ENCODE measurements at places on chromosomes 13 and 19.

DNA sequence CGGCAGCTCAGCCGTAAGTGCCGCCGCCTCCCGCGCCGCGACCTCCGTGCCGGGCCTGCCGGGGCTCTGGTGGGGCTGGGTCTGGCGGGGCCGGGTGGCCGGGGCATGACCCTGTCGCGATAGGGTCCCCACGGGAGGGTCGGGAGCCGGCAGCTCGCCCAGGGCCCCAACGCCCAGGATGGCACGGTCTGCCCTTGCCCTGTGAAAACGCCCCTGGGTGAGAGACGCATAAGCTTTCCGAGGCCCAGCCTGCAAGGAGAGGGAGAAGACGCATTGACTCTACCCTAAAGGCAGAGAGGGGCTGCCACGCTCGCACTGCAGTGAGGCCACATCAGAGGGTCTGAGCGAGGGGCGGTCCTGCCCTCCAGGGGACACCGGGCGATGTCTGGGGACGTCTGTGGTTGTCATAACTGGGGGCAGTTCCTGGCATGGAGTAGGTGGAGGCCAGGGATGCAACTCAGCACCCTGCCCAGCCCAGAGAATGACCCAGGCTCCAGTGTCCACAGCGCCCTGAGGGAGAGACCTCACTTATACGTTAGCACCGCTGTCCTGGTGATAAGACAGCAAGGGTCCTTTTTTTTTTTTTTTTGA lies 539 bp downstream of the ZNF554 start:
- no peak for DNase-seq

- DNase-seq, result no peak
Measured at GRCh38 chr13:109113427-109113826, 484.0 kb downstream of the MYO16 start.

GRCh38 chr19:6736169-6736916 lies 1.0 kb downstream of the GPR108 start:
- peak; percentile 47 for DNase-seq

DNA sequence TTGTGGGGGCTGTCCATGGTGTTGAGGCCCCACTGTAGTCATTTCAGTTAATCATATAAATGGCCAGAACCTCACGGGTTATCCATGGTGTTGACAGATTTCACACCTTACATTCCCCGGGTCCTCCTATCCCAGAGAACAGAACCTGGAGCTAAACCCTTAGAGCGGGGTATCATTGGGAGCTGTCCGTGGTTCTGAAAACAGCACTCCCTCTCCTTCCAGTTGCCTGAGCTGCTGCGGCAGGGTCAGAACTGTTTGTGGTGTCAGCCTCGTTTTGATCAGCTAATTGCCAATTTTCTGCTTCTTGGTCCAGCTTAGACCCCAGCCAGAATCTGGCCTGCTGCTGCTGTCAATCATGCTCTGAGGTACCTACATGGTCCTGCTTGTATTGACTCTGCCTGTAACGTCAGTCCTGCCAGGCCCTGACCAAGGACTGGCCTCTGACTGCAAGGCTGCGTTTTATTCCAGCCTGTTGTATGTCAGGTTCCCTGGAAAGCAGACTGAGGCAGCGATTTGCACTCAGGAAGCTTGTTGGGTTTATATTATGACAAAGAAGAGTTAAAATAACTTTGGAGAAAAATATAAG lies 55.8 kb upstream of the KCTD15 start:
- DNase-seq, result no peak

GRCh38 chr13:50104493-50104892 lies 89.2 kb downstream of the KCNRG start:
- no peak for DNase-seq

- DNase-seq, result no peak
Measured at GRCh38 chr19:43957891-43958290, 6.9 kb downstream of the ZNF221 start.

DNA sequence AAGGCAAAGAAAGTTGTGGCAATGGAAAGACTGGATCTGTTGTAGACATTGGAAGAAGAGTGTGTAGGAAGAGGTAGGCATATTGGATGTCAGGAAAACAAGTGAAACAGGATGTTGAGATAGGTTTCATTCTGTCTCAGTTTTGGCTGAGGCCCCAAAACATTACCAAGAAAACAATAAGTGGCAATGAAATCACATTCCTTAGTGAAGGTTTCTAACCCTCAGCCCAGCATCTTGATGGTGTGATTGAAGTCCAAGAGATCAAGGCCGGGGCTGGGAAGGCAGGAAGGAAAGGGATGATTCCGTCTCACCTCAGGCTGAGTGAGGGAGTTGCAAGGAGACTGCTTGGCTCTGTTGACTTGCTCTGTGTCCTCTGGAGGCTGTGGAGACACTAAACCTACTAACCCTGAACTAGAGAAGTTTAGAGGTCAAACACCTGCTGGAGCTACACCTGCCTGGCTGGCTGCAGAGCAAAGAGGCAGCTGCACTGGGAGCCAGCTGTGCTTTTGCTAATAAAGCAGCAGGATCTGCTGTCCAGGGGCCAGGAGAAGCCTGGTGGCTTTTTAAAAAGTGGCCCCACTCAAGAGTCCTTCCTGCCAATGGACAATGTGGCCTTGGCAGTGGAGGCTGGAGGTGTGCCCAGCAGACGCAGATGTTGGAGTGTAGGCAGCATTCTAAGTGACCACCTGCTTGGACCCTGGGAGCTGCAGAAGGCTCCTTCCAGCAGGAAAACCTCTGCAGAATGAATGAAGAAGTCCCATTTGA lies 53.6 kb downstream of the DGKH start:
- DNase-seq, result no peak

- DNase-seq, result no peak
Measured at GRCh38 chr13:105395041-105395440, 1140.4 kb downstream of the EFNB2 start.

All from stimulated activated CD8-positive, alpha-beta memory T cell treated with anti-CD3 and anti-CD28 coated beads, Interleukin-4, amount 100 ng/mL, for 24 hours (primary cell).